ENCODE measurements at places on chromosomes 7 and 10.
A peak's percentile ranks its signal among the peaks of the same experiment; 100 is the strongest.

GRCh38 chr10:76086170-76086760 is 654.8 kb downstream of the LRMDA start:
- no peak for DNase-seq

GRCh38 chr7:140610204-140611165 is 30.1 kb downstream of the DENND2A start:
- DNase-seq = no peak

DNA sequence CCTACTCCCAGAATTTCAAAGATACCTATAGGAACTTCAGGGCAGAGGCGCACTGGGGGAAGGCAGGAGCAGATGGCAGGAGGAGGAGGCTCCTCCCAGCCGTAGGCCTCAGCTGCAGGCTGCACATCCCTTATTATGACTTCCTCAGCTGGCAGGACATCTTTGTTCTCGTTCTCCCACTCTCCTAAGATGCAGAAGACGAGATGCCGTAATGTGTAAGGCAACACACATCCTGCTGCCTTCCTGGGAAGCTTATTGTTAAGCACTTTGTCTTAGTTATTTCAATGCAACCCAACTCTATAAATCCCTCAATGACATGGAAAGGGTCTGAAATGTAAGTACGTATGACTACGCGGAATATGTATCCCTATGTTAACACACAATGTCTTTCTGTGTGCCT is 599.8 kb upstream of the MGMT start:
- no peak for DNase-seq

- no peak for DNase-seq
These were observed 32.6 kb downstream of the PIP4K2A start for GRCh38 chr10:22681783-22682183.

GRCh38 chr10:69818676-69819239 is 17.1 kb downstream of the COL13A1 start:
- DNase-seq = no peak

DNA sequence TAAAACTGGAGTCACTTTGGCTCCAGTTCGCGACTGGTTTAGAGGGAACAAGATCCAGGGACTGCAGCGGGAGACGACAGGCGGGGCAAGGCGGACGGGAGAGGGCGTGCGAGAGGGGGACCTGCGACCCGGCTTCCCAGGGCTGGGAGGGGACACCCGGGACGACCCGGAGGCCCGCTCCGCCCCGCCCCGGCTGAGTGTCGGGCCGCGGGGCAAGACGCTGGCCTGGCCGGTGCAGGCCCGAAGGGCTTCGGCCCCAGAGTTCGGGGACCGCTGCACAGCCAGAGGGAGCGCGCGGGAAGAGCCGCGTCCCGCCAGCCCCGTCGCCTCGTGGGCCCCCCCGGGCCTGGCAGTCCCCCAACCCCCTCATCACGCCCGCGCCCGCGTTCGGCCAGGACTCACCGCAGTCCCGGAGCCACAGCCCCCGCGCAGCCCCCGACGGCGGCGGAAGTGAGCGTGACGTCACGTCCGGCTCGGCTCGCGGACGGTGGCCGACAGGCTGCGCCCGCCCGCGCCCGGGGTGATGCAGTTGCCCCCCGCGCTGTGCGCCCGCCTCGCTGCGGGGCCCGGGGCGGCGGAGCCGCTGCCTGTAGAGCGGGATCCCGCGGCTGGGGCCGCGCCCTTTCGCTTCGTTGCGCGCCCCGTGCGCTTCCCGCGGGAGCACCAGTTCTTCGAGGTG is at the start of the genes TUBGCP2 and ZNF511:
Gene TUBGCP2 (minus strand): TSS at position 452 of the 679 bp plus-strand sequence. CDS start 5,931 bp downstream, outside the sequence.
Gene ZNF511 (plus strand): TSS at position 494 of the 679 bp plus-strand sequence. CDS start 30 bp downstream, at position 524.
- peak; percentile 93 for DNase-seq

- DNase-seq = no peak
These were observed 87.5 kb upstream of the GATA3 start for GRCh38 chr10:7967035-7967434.

GRCh38 chr10:127962205-127962604 is 55.3 kb downstream of the PTPRE start:
- DNase-seq = no peak

DNA sequence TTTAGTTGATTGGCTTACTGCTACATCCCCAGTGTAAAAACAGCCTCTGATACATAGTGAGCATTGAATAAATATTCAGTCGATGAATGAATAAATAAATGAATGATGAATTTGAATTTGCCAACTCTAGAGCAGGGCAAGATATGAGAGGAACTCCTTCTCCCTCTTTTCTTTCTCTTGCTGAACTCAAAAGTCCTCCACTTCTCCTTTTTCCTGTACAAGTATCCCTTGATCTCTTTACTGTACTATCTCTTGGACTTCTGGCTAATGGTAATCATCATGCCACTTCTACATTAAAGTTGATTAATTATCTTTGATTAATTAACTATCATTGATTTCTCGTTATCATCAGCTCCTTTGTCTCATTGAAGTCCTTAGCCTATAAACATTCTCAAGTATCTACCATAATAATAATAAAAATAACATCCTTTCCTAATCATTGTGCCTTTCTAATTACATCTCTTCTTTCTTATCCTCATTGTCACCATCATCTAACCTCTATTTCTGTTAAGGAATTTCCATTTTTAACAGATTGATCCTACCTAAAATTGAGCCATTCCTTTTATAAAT is 10.6 kb downstream of the CPED1 start:
- DNase-seq = no peak

- DNase-seq = peak; percentile 28
These were observed 230.0 kb upstream of the HABP2 start for GRCh38 chr10:113322843-113323242.

GRCh38 chr7:102873470-102874165 is 39.2 kb upstream of the LRRC17 start:
- DNase-seq = no peak

- DNase-seq = no peak
These were observed 42.2 kb downstream of the TFEC start for GRCh38 chr7:115988401-115988800.

- DNase-seq = no peak
These were observed 33.5 kb upstream of the CADPS2 start for GRCh38 chr7:122919643-122920181.

DNA sequence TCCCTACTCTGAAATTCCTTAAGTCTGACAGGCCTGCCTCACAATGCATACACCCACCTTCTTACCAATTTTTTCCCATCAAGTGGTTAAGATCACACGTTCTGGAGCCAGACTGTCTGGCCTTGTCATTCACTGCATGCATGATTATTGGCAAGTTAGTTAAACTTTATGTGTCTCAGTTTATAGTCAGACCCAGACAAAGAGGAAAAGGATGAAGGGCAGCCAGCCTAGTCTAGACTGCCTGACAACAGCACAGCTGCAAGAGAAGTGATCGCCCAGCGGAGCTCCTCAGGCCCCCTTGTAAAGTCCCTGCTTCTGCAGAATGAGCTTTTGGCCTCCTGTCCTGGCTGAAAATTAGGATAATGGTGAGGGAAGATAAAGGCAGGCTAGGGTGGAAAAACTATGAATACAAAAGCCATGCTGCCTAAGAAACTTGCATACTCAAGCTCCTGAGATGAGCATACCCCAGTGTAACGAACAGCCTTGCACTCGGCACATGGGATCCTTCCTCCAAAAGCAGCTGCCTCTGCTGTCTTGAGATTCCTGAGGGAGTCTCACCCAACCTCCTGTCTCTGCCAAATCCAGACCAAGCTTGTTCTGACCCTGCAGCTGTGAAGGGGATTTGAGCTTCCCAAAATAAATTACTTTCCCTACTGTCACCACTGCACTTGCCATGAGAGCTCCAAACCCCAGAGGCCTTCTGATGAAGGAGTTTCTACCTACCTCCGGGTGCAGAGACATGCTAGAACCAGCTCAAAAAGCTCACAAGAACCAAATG is 26.7 kb upstream of the MRLN start:
- no peak for DNase-seq

DNA sequence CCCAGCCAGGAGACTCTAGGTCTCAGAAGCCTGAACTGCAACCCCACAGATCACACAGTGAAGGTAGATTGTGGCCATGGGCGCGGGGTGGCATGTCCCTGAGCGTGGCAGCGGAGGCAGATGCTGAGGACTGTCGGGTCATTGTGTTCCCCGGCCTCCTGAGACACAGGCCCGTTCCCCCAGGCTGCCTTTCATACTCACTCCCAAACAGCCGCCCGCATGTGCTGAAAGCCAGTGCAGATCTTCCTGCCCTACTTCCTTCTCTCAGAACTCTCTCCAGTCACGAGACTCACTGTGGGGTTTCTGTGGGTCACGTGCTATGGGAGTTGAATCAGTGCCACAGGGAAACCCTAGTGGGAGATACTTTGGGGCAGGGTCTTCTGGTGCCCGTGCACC is 48.0 kb downstream of the ZNF467 start:
- DNase-seq = no peak

GRCh38 chr7:78760620-78761355 is 692.7 kb downstream of the MAGI2 start:
- DNase-seq = no peak

Data from naive B cell (primary cell).